IPS DF 6.9 (cell line): ENCODE measurements at places on chromosomes 5 and 9.

GRCh38 chr5:172897481-172898217 lies 61.6 kb upstream of the RPL26L1 start:
- DNase-seq: no peak

- no peak for DNase-seq
Observed at GRCh38 chr5:178488696-178489095, 101.5 kb downstream of the COL23A1 start.

- DNase-seq: no peak
Observed at GRCh38 chr5:93247105-93247504, 333.9 kb downstream of the NR2F1-AS1 start.

- no peak for DNase-seq
Observed at GRCh38 chr5:57902095-57902494, 419.5 kb upstream of the ACTBL2 start.

DNA sequence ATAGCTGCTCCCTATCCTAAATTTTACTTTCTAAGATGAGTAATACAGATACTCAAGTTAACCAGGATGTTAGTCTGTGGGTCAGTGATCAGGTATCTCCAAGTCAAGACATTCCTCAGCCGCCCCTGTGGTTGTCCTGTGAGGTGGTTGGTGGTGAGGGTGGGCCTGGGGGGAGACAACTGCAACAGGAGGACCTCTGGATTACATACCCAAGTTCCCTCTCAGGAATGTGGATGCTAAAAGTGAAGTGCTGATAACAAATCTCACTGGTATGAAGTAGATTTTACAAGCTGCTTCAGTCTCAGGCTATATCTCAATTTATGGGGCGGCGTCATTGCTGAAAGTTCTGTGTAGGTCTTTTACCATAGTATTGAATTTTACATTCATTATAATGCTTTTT lies 38.3 kb downstream of the SLC1A3 start:
- no peak for DNase-seq

GRCh38 chr9:33446946-33447798 lies at the start of gene AQP3:
TSS of gene AQP3 (minus strand) at chr9:33447593. CDS start at chr9:33447530, 63 bp downstream.
- DNase-seq: no peak
